Muscle of back (tissue), 13 donors: ENCODE measurements at places on chromosomes 2 and 18. TPM values are rescaled to one million over a fixed set of nuclear protein-coding genes. Genes with fewer than 3 reads are reported as not detected.

GRCh38 chr2:29113891-29114321 lies 1.3 kb upstream of the CLIP4 start:
- peak; percentile 17 for DNase-seq

GRCh38 chr2:27638709-27639108 lies 9.9 kb downstream of the GPN1 start:
- DNase-seq = no peak

- no peak for DNase-seq
Observed at GRCh38 chr2:207230261-207231105, 64.7 kb upstream of the KLF7 start.

DNA sequence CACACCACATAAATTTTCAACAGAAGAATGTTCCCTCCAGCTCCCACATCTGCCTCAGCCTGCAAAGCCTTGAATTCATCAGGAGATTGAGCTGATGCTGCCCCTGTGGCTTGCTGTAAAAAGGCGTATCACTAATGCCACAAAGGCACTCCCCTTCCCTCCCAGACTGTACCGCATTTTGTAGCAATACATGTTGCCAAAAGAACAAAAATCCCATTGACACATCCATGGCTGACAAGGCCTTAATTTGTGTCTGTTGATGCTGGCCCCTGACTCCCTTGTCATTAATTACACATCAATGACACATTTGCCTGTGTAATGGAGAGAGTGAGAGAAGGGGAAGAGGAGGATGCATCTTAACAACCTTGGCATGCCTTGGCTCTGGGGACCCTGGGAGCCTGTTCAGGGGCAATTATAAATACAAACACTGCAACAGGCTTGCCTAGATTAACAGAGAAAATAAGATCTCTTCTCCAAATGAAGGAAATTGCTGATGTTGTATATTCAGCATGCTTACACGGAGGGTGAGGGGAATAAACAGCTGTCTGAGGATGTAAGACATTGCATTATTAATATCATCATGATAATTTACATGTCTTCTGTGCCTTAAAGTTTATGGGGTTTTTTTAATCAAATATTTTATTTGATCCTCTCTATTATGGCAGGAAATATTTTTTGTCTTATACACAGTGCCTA lies 264.0 kb downstream of the SUCLG1 start:
- DNase-seq = peak; percentile 14

Gene TTR
- polyA plus RNA-seq = not detected

Gene ANKRD53
- 1.4 TPM for polyA plus RNA-seq

Gene IWS1
- polyA plus RNA-seq = 54.1 TPM

Gene PROKR1
- 1.7 TPM for polyA plus RNA-seq

Gene TRIM43
- not detected for polyA plus RNA-seq

Gene SOCS6
- 14.1 TPM for polyA plus RNA-seq
